Activated naive CD8-positive, alpha-beta T cell treated with anti-CD3 and anti-CD28 coated beads, Interleukin-2, amount 50 U/mL, for 24 hours (primary cell): ENCODE measurements at places on chromosomes 2 and 18.

- DNase-seq: no peak
Observed at GRCh38 chr2:60957643-60958042, 59.9 kb upstream of the PEX13 start.

DNA sequence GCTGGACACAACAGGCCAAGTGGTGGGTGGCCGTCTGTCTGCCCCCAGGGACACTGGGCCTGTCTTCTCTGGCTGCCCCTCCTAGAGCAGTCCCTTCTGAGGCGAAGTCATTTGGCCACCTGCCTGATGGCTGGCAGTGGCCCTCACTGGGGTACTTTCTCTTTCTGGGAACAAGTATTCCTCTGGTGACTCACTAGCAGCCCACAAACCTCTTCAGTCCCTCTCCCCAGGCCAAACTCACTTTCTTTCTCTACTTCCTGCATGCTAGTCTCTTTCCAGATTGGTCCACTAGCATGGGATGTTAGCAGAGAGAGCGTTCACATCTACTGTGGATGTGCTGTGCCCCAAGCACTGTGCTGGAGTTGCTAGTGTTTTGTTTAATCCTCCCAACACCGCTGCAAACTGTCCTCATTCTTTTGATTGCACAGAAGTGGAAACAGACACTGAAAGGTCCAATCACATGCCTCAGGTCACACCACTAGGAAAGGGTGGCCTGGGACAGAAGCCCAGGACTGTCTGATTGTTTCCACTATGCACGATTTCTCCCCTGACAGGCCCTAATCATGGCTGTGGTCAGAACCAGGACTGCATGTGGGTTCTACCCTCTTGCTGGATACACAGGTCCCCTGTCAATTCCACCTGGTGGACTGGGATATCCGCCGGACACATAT is 5.2 kb downstream of the DYSF start:
- no peak for DNase-seq

DNA sequence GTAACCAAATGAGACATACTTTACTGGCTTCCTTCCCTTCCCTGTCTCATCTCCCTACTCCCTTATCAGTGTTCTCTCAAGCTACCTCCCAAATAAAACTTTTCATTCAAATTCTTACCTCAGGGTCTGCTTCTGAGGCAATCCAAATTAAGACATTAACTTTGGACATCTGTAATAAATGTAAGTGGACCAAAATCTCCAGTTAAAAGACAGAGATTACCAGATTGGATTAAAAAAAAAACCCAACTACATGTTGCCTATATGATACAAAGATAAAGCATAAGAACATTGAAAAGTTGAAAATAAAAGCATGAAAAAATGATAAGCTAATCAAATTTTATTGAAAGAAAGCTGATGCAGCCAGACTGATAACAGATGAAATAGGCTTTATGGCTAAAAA is 58.8 kb upstream of the ST3GAL5 start:
- DNase-seq: no peak

DNA sequence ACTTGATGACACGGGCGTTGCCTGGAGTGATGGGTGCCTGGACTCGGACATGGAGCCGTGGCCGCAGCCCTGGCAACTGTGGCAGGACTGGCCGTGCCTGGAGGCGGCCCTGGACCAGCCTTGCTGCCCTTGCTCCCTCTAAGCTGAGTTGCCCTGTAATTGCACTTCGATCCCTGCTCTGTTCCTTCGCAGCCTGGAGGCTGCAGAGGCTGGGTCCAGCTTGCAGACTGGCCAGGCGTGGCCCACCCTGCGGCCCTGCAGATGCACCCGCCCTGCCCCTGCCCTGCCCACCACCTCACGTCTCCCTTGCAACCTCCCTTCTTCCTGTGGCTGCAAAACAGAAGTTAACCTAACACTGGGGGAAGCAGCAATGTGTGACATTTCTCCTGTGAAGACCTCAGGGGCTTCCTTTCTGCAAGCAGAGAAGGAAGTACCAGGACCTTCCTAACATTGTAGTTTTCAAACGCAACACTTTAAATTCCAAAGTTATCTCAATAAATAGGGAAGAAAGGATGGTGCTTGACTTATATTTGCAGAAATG is 174.6 kb upstream of the TPO start:
- no peak for DNase-seq

DNA sequence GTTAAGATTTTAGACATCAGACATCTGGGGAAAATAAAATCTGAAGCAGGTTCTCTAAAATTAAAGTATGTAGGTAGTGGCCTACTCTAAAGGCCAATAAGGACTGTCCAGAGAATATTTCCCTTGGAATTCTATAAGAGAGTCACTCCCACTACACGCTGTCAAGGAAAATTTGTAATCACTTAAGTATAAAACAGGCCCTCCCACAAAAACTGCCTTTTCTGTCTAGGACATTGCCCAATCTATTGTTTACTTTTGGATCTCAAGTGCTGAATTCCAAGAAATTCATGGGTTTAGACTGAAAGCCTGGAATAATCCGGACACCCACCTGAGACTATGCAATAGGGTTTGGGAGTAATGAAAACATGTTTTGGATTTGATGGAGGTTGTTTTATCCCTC is 1.7 kb upstream of the SRBD1 start:
- DNase-seq: no peak

- DNase-seq: no peak
Observed at GRCh38 chr2:83051538-83052170, 1407.4 kb downstream of the SUCLG1 start.
